ENCODE measurements at places on chromosomes 13 and 19. TPM values are rescaled to one million over a fixed set of nuclear protein-coding genes. Genes with fewer than 3 reads are reported as not detected.

FGF21 gene
- total RNA-seq = not detected

- no peak for DNase-seq
Measured at GRCh38 chr13:50941146-50941545, 31.6 kb downstream of the RNASEH2B start.

GRCh38 chr19:45632468-45633196 lies 6.6 kb downstream of the EML2 start:
- peak; percentile 74 for DNase-seq

- DNase-seq = no peak
Measured at GRCh38 chr13:23966221-23966690, 69.0 kb upstream of the C1QTNF9B start.

Measured in heart right ventricle (tissue), 16 donors.